ENCODE measurements at places on chromosomes 11 and 22.

DNA sequence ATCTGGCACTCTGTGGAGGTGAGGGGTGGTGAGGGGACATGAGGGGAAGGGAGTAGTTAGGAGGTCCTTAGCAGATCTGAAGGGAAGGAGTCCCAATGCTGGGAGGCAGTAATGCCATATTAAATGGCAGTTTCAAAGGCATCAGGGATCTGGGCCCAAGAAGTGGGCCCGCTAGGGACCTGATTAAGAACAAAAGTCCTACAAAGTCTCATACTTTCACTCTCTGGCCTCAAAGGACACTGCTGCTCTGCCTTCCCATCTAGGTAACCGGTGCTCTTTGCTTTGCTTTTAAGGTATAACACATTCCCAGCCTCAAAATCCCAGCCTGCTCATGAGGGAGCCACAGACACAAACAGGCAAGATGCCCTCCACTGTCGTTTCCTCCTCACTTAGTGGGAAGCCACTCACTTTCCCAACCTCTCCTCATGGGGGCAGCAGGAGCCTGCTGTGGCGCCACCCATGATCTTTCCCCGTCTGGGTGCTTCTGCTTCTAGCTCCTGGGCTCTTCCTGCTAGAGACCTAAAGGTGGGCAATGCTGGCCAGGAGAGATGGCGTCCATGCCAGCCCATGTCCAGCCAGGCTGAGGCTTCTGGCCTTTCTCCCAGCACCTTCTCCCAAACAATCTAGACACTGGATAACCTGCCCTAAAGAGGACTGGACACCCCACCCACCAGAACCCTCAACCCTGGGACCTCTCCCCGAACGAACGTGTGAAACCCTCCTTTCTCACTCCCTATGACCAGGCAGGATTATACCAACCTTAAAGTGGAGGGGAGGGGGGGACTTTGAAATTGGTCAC, 68.3 kb downstream of the PLEKHA7 start:
- no peak for DNase-seq

- DNase-seq = no peak
Measured at GRCh38 chr11:110362971-110363509, 66.6 kb upstream of the RDX start.

GRCh38 chr11:122309262-122309925, 193.4 kb upstream of the BLID start:
- no peak for DNase-seq

- DNase-seq = no peak
Measured at GRCh38 chr11:83813296-83813695, 527.1 kb upstream of the CCDC90B start.

DNA sequence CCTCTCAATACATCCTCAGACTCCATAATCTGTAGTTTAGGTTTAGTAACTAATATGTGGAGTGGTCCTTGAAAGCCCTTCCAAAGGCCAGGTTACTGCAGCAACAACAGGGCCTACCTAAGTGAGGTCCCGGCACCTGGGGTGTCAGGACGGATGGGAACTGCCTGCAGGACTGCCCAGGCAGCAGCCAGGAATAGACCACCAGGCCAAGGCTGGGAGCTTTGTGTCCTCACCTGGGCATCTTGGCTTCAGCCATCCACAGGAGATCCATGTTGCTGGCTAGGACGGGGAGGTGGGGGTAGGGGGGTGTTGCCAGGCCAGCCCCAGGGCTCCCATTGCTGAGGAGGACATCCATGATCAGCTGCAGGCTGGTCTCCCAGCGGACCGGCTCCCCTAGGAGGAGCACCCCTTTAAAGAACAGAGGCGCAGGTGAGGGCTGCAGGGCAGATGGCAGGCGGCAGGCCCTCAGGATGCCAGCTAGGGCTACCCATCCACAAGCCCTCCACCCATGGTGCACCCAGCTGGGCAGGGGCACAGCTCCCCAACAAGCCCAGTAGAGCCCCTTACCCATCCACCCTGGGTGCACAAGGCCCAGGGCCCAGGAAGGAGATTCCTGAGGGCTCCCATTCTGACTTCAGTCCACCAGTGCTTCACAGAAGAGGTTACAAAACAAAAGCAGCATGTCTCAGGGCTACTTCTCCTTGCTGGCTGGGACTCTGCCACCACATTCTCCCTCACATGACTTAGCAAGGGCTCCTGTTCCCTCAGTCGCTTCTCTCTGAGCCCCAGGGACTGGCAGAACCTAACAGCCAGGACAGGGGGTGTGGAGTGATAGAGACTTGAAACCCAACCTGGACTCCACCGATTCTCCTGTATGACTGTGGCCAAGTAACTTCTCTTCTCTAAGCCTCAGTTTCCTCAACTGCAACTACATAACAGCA, 18.0 kb downstream of the HDHD5 start:
- DNase-seq = no peak

GRCh38 chr22:20554824-20555223, 47.4 kb downstream of the MED15 start:
- no peak for DNase-seq

DNA sequence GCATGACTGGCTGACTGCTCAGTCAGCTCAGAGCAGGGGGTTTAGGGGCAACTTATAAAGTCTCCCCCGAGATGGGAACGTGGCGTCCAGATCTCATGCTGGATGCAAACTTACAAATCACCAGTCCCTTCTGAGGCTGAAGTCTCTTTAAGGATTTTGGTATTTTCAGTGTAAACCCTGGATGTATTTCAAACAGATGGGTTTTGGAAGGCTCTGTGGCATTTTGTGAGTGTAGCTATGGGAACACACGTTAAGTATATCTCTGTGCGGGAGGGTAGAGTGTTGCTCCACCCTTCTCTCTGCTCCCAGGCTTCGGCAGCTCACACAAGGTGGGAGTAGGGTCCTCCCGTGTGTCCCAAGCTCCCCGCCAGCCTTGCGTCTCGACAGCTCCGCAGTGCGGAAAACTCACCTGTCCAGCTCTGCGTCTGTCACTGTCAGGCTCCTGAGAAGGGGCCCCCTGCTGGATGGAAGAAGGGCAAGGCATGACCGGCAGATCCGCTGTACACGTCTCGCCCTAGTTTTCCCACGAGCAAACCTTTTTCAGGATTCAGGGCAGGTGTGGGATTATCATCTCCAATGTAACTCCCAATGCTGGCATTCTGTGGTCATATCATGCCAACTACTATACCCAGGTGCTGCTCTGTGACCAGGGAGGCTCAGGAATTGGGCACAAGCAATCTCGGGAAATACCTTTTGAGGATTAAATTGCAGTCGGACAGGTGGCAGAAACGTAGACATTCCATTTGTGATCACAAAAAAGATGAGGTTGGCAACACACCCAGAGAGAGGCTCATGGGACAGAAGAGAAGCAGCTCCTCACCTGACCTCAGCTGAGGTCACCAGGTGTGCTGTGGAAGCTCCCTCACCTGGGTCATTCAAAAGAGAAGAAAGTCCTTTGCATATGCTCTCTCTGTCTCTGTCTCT, 313.9 kb upstream of the B3GAT1 start:
- no peak for DNase-seq

GRCh38 chr11:72975778-72976521, 161.7 kb downstream of the ATG16L2 start:
- no peak for DNase-seq

DNA sequence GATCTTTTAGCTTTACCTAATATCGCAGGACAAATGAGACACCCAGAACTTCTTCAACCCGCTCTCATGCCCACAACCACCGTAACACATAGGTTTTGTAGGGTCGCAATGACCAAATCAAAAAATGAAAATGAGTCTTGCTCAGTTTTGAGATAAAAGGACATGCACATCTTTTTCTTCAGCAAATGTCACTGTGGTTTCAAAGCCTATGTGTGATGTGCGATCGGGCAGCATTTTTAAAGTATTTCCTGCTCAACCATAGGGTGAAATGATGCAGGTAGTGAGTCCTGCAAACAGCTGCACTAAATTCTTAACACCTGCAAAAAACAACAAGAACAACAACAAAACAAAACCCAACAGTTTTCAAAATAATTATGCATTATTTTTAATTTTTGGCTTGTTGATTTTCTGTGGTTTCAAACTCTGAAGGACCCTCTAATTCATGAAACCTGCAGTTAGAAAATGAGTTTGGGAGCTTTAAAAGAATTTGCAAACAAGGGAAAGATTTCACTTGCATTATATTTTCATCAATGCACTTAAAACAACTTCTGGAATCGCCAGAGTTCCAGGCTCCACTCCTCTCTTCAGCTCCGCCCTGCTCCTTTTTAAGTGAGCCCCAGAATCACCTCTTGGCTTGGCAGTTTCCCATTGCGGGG, 79.4 kb downstream of the PRR5L start:
- DNase-seq = no peak

GRCh38 chr11:30435488-30435887, 112.6 kb downstream of the ARL14EP start:
- DNase-seq = no peak

DNA sequence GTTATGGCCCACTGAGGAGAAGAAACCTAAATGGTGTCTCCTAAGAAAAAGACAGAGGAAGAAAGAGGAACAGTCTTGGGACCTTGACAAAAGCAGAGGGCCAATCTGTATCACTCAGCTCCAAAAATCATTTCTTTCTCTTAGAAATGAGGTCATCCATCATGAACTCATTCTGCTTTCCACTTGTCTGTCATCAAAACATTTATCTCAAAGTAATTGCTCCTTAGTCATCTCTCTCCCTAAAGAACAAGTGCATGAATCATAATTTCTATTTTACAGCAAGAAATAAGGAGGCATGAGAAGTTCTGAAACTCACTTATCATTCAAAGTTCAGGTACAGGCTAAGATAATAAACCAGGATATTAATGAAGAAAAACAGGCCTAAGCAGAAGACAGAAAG, 375.6 kb downstream of the KCNA4 start:
- DNase-seq = no peak

- DNase-seq = no peak
Measured at GRCh38 chr11:111815489-111815888, 49.3 kb upstream of the PPP2R1B start.

DNA sequence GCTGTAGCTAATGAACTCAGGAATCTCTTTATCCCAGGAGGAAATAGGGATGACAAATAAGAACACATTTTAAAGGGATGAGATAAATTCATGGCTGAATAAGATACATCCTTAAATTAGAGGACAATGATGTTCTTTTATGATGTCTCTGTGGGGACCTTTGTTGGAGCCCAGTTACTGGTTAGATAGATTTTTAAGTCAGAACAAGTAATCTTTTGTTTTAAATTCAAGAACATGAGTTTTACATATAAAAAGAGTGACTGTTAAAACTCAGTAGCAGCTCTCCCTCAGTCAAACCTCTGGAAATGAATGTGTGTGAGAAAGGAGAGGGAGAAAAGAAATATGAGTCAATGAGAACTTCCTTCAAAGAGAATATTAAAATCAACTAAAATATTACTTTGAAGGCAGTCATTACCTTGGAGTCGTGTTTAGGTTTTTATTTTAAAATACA, 241.6 kb downstream of the SWAP70 start:
- no peak for DNase-seq

- no peak for DNase-seq
Measured at GRCh38 chr11:24093375-24093774, 403.5 kb upstream of the LUZP2 start.

DNA sequence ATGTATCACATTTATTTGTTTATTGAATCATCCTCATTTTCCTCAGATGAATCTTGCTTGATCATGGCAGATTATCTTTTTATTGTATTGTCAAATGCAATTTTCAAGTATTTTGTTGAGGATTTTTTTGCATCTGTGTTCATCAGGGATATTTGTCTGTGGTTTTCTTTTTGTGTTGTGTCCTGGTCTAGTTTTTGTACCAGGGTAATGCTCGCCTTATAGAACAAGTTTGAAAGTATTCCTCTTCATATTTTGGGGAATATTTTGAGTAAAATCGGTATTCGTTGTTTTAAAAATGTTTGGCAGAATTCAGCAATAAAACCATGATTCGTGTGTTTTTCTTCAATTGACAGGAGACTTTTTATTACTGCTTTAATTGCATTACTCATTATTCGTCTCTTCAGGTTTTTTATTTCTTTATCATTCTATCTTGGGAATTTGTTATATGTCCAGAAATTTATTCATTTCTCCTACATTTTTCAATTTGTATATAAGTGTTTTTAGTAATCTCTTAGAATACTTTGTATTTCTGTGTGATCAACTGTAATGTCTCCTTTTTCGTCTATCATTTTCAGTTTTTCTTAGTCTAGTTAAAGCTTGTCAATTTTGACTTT, 113.4 kb upstream of the SERPIND1 start:
- DNase-seq = no peak

DNA sequence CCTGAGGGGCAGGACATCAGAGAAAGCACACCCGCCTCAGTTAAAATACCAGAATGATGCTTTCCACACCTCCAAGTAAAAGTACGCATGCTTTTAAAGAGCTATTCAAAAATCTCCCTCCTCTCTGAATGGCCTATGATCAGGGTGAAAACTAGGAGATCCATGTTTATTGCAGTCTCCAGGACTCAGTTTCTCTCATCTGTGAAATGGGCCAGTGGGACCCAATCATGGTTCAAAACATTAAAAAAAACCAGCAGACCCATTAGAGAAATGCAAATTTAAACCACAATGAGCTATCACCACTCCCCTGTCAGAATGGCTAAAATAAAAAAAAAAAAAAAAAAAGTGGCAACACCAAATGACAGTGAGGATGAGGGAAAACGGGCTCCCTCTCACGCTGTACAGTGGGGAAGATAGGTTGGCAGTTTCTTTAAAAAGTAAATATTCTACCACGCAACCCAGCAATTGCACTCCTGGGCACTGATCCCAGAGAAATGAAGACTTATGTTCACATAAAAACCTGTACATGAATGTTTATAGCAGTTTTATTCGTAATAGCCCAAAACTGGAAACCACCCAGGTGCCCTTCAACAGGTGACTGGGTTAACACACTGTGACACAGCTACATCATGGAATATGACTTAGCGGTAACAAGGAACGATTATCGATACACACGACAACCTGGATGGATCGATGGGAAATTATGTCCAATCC, 242.7 kb downstream of the MN1 start:
- no peak for DNase-seq

- no peak for DNase-seq
Measured at GRCh38 chr22:48644108-48644507, 1183.6 kb downstream of the BRD1 start.

DNA sequence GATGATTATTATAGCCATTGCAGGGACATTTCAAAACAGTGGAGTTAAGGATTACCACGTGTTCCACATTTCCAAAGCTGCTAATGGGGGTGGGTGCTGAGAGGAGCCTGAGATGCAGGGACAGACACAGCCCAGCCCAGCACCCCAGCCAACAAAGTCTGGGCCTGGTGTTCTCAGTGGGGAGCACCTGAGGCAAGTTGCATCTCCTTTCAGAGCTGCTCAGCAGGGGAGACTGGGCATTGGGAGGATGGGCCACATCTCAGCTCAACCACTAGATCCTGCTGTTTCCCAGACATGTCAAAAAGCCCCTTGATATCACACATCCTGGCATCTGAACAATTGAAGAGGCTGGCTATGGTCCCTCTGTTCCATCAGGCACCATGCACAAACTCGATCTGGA, 458.0 kb upstream of the KIRREL3 start:
- DNase-seq = no peak

Measured in activated CD8-positive, alpha-beta memory T cell treated with anti-CD3 and anti-CD28 coated beads for 48 hours (primary cell).